ENCODE measurements at places on chromosomes 4 and X. TPM values are rescaled to one million over a fixed set of nuclear protein-coding genes. Genes with fewer than 3 reads are reported as not detected.

The TRAM1L1 gene
- total RNA-seq = 6.8 TPM

- no peak for DNase-seq
These were observed 807 bp downstream of the HMX1 start for GRCh38 chr4:8870647-8871416.

DNA sequence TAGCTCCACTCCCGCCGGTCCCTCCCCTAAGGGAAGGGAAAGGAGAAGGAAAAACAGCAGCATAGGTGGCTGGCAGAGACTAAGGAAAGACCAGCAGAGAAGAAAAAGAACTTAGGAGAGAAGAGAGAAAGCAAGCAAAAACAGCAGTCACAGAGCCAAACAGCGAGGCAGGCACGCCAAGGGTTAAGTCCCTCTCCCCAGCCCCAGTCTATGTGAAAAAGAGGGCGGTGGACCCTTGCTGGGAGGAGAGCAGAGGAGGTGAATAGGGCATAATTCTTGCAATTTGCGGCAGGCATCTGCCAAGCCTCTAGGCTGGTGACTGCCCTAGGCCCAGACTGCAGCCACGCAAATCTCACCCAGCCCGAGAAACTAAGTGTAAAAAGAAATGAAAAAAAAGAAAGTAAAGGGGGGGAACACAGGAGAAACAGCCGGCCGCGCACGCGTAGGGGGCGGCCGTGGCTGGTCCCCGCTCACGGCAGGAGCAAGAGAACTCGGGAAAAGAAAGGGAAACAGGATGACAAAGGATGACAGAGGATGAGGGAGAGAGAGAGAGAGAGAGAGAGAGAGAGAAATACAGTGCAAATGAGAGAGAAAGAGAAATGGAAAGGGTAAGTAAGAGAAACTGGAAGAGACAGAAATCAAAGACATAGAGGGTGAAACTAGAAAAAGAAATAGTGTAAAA, 48.6 kb downstream of the MAGEA9 start:
- no peak for DNase-seq

DNA sequence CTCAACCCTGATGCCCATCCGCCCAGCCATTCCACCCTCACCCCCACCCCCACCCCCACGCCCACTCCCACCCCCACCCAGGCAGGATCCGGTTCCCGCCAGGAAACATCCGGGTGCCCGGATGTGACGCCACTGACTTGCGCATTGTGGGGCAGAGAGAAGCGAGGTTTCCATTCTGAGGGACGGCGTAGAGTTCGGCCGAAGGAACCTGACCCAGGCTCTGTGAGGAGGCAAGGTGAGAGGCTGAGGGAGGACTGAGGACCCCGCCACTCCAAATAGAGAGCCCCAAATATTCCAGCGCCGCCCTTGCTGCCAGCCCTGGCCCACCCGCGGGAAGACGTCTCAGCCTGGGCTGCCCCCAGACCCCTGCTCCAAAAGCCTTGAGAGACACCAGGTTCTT, at the start of gene MAGEA1:
MAGEA1 (plus strand) TSS at position 154 of the 400 bp plus-strand sequence. CDS start 3,106 bp downstream, outside the sequence.
- no peak for DNase-seq

GRCh38 chr4:150192986-150193385, 114.7 kb downstream of the DCLK2 start:
- DNase-seq = no peak

DNA sequence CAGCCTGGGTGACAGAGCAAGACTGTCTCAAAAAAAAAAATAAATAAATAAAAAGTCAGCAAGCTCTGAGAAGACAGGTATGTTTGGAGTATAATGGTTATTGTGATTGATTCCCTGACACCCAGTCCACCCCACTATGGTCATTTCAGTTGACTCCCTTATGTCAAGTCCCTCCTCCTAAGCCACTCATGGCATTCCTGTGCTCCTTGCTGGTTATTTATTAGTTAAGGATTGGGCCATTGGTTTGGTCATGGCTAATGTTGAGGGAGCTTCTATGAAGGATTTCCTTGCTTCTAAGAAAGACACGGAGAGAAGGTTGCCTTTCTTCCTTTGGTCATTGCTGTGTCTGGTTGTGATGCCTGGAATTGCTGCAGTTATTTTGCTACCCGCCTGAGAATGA, 140.1 kb downstream of the UCHL1 start:
- peak; percentile 47 for DNase-seq

DNA sequence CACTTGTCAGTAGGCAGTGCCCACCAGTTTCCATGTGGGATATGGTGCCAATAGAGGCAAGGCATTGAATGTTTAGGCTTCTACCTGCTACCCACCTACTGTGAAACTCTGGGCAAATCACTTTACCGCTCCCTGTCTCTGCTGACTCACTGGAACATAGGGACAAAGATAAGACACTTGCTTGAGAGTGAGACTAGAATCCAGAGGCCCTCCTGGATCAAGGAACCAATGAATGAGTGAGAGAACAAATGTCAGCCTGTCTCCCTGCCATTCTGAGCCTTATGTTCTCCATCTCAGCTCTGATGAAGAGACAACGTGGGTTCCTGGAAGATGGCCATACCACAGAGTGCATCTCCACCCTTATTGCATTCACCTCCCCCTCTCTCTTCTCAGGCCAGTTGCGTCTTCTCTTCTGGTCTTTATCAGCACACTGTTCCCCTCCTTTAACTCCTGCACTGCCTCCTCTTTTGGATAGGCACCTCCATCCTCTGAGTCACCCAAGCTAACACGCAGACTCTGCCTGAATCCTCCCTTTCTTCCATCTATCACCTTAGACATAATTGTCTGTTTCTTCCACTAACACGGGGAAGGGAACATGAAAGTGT, 15.4 kb upstream of the PRRG3 start:
- no peak for DNase-seq

GRCh38 chr4:142222127-142222526, 585.7 kb downstream of the IL15 start:
- DNase-seq = no peak
